ENCODE measurements at places on chromosomes 16 and 17.

DNA sequence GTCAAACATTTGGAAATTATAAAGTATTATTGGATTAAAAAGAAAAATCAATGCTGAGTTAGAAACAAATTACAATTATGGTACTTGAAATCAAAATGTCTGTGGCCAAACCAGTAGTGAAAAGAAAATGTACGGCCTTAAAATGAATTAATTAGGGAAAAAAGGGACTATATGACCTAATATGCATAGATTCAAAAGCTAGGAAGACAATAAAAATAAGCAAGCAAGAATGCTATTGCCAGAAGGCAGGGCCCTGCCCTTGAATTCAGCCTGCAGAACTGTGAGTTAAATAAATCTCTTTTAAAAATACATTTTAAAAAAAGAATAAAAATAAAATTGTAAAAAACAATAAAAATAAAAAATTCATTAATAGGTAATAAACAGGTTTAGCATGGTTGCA, 88.7 kb downstream of the TRIM37 start:
- no peak for DNase-seq

GRCh38 chr17:28385037-28385400, 13.5 kb downstream of the SARM1 start:
- DNase-seq, result no peak

DNA sequence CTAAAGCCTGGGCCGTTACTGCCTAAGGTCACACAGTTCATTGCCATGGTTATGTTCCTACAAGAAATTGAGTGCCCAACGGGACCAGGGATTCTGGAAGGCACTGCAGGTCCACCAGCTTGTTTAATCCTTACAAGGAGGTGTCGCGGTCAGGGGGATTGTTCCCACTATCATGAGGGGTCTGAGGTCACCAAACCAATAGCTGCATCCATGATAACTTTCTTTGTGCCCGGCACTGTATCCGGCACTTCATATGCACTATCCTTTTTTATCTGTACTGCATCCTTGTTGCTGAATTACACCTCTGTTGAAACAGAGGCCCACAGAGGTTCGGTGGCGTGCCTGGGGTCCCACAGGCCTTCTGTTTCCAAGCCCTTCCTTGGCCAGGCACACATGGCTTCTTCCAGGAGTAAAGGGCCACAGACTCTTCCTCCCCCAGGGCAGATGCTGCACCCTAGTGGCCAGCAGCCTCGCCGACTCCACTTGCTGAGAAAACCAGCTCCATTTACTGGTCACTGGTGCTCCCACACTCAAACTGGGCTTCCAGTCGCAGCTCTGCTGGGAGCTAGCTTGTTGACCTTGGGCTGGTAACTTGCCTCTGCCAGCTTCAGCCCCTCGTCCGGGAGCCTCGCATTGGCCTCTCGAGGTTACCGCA, 82.0 kb upstream of the PLCG2 start:
- peak; percentile 74 for DNase-seq

DNA sequence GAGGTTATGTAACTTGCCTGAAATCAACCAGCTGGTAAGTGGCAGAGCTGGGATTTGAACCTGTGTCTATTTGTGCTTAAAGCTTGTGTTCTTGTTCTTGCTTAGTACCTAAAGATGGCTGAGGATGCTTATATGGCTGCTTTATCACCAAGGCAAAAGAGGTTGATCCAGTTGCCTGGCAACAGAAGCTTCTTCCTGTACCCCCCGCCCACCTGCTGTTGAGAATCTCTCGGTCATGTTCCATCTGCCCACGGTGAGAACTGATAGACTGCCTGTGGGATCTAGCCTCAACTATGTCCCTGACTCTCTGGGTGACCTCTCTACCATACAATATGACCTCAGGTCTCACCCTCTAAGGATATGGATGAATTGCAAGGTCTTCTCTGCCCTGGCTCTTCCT, 60.7 kb downstream of the ABCC6 start:
- no peak for DNase-seq

DNA sequence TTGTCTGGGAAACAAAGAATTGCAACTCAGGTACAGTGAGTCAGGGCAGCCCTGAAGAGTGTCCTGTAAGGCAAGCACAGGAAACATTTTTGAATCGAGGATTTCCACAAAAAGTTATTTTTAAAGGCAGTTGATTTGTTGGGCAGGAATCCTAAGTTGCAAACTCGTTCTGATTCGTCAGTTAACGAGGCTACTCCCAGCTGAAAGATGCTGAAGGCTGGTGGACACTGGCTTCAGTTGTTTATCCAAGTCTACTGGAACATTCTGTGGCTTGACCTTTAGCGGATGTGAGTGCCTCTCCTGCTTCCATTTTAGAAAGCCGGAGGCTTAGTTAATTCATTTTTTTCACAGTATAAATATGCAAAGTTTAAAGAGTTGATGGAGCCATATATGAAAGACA, 84.2 kb downstream of the KCNJ12 start:
- no peak for DNase-seq

- no peak for DNase-seq
These were observed 216.3 kb downstream of the PRKCA start for GRCh38 chr17:66518677-66519076.

- DNase-seq, result peak; percentile 78
These were observed 102.6 kb downstream of the ZNF778 start for GRCh38 chr16:89319886-89320781.

DNA sequence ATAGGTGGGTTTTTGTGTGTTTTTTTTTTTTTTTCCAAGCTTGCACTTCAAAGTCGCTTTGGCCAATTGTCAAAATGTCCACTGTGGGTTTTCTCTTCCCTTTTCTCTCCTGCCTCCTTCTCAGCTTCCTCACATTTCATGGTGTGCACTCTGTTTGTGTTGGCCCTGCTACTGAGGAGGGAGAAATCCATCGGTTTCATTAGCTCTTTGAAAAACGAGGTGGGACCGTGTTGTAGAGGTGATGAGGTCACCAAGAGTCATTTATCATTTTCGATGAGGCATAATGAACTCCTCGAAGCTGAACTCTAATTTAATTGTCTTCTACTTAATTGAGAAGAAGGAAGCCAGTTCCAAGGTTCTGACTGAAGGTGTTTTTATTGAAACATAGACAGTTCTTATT, 174.4 kb upstream of the TOX3 start:
- no peak for DNase-seq

DNA sequence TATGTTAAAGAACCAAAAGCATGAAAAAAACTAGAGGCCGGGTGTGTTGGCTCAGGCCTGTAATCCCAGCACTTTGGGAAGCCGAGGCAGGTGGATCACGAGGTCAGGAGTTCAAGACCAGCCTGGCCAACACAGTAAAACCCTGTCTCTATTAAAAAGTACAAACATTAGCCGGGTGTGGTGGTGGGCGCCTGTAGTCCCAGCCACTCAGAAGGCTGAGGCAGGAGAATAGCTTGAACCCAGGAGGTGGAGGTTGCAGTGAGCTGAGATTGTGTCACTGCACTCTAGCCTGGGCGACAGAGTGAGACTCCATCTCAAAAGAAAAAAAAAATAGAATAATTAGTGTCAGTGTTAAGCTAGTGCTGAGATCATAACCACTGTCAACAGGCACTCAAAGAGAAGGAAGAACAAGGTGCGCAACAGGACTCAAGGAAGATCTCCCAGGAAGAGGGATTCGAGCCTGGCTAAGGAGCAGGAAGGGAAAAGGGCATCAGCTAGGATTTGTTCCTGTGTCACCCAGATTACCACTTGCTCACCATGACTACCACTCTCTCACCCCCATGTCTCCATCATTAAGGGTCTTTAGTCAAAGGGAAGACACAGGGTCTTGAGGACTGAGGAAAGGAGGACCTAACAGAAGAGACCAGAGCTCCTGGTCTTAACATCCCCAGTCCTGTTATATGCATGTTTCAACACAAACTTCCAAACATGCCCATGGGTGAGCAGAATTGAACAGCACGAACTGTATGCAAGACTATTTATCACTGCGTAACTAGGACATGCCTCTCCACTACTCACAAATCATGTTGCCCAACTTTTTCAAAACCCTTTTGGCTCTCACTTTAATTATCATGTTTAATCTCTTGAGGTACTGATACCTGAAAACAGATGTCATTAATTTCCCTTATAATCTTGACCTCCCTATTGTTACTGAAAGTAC, 88.3 kb upstream of the PLEKHM1 start:
- no peak for DNase-seq

DNA sequence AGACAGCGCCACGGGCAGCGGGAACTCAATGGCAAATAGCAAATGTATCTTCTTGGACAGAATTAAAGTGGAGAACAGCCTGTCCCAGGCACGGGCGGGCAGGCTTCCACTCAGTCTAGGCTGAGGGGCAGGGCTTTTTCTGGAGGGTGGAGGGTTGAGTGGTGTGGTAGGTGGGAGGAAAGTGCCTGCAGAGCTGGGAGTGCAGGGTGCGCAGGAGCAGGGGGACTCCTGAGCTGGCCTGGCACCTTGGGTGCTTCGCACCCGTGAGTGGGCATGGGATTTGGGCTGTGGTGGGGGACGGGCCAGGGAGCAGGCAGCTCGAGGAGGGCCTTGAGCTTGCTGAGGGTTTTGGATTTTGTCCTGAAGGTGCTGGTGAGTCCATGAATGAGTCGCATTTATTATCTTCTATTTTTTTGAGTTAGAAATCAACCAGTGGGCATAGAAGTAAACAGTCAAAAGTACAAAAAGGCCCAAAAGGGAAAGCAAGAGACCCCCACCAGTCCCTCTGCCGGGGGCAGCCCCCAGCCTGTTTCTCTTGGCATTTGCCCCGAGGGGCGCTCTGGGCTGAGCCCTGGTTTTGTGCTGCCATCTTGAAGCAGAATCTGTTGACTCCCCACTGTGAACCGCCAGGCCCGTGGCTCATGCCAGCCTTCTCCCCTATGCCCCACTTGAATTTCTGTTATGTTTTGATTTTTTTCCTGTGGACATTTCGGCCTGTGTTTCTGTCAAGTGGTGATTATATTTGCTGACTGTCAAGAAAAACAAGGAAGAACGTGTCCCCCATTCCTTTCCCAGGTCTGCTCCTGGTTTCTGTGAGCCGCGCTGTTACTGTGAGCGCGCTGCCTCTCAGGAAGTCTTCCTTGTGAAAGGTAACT, 8.2 kb downstream of the ADORA2B start:
- DNase-seq, result no peak

GRCh38 chr16:51008037-51008436, 143.0 kb downstream of the SALL1 start:
- DNase-seq, result no peak

DNA sequence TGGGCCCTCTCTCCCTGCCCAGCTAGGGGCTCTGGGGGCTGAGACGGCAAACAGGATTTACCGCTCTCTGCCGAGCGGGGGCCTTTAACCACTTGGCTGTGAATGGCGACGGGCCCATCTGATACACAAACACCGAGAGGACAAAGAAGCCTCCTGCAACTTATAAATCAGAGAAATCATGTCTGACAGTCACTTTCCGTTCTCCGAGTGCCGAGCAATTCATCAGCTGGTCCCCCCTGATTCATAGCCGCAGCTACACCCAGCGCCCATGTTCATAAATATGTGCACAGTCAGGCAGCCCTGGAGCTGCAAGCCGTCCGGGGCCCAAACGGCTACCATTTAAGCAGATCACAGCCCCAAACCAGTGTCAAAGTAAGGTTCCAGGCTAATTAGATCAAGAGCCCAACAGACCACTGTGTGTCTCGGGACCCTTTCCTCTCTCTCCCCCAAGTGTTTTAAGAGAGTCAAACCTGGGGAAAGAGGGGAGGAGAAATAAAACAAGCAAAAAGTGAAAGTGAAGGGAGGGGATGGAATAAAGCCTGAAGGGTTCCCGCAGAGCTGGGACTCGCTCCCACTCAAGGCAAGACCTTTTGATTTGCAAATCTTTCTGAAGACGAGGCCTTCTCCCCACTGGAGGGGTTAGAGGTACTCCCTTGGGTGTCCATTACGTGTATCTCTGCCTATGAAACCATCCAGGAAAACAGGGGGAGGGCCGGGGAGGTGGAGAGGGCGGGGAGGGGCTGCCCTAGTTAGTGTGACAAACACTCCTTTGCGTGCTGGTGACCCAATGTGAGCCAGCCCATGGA, 154.7 kb downstream of the C16orf78 start:
- no peak for DNase-seq

DNA sequence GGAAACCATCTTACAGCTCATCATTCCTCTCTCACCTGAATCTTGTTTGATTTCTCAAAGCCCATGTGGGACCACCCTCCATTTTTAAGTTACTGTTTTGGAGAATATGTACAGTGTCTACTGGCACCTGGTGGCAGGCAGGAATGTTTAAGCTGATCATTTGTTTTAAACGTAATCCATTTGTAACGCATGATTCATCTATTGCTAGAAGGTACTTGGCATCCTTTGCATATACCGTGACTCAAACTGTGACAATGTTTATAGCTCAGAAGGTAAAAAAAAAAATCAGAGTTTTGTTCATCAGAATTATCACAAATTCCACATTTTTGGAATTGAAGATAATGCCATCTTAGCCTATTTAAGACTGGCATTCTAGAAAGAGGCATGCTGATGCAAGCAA, 1007.5 kb upstream of the EEF2KMT start:
- DNase-seq, result no peak

- DNase-seq, result no peak
These were observed 477 bp upstream of the OSGIN1 start for GRCh38 chr16:83952587-83952939.

DNA sequence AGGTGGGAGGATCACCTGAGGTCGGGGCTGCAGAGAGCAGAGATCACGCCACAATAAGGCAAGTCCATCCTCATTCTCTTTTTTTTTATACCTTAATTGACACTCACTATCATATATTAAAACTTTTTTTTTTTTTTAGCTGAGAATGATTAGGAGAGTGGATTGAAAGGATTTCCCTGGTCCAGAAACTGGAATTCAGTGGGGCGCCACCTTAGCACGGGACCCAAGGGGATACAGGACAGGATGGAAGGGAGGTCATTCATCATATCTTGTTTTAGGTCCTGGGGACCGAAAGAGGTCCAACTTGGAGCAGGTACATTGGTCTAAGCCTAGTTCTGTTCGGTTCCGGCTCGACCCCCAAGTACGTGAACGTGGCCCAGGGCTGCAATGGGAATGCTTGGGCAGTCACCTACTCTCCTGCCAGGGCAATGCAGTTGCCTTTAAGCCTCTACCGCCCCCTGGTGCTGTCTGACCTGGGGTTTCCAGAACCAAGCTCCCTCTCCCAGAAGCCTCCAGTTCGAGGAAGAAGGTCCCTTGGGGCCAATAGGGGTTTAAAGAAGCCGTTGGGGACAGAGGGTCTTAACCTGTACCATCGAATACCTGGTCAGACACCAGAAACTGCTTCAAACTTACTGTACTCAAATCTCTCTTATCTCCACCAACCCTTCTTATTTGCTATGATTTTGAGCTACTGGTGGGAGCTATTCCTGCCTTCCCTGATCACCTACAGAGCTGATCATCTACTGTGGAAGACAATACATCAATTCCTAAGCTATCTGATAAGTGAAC, 19.9 kb upstream of the GPATCH8 start:
- peak; percentile 76 for DNase-seq

- no peak for DNase-seq
These were observed 250.1 kb upstream of the PSMD7 start for GRCh38 chr16:74046524-74046923.

All from activated CD8-positive, alpha-beta memory T cell treated with anti-CD3 and anti-CD28 coated beads for 24 hours (primary cell).